ENCODE measurements at places on chromosomes 6 and 20.
A peak's percentile ranks its signal among the peaks of the same experiment; 100 is the strongest.

- DNase-seq, result no peak
These were observed 199.4 kb upstream of the ARID1B start for GRCh38 chr6:156577749-156578148.

- DNase-seq, result no peak
These were observed 229.7 kb upstream of the ASCC3 start for GRCh38 chr6:101110814-101111213.

GRCh38 chr6:15870333-15871043 lies 207.7 kb upstream of the DTNBP1 start:
- no peak for DNase-seq

GRCh38 chr20:57881466-57882385 lies 171.9 kb upstream of the PMEPA1 start:
- no peak for DNase-seq

GRCh38 chr20:64053841-64054661 lies 4.6 kb upstream of the SOX18 start:
- DNase-seq, result no peak

GRCh38 chr20:9140162-9140760 lies 71.4 kb downstream of the PLCB4 start:
- DNase-seq, result no peak

DNA sequence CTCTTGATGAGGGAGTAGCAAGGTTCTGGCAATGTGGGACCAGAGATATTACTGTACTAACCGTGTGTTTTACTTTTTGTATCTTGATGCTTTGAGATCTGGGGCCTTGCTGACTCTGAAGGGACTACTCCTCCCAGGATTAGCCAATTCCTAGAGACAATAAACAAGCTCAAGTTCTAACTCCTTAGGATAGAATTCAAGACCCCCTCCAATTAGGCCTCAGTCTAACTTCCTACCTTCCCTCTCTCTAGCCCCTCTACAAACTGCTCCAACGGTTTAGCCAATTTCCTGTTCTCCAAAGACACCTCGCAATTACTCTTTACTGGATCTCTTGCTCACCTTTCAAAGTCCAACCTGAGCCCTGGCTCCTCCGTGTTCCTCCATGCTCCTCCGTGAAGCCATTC lies 158.7 kb upstream of the JARID2 start:
- DNase-seq, result no peak

DNA sequence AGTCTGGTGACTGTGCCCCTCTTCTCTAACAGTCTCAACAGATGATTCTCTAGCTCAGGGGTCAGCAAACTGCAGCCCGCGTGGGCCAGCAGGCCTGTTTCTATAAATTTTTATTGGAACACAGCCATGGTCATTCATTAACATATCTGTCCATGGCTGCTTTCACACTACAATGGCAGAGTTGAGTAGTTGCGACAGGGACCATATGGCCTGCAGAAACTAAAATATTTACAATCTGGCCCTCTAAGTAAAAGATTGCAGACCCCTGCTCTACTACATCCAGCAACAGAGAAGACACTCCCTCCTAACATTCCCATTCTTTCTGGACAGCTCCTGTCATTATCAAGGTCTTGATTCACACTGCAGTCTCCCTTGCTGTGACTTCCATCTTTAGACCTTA lies 45.2 kb downstream of the PLAGL2 start:
- DNase-seq, result no peak

DNA sequence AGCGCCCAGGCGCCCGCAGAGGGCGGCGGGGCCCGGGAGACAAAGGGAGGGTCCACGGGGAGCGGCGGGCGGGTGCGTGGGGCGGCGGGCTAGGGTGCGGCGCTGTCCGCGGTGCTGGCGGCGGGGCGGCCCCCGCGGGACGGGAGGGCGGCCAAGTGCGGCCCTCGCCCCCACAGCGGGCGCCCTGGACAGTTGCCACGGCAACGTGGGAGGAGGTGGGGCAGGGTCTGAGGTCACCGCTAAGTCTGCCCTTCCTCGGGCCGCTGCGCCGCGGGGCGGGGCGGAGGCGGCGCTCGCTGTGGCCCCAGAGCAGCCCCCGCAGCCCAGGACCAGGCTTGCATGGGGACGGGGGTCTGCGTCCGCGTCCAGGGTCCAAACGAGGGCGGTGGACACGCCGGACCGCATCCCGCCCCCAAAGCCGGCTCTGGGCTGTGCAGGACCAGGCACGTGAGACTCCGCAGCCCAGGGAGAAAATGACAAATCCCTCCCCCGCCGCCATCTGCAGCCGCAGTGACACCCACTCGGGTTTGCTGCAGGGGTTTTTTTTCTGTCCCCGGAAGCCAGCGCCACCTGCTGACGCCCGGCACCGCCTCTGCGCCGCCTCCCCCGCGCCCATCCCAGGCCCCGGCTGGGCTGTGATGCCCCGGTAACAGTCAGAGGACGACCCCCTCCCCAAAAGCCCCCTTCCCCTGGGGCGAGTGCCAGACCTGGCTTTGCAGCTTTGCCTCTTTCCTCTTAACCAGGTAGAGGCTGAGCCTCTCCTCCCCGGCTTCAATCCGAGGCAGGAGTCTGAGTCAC lies 36.8 kb downstream of the YTHDF1 start:
- DNase-seq, result peak; percentile 88

DNA sequence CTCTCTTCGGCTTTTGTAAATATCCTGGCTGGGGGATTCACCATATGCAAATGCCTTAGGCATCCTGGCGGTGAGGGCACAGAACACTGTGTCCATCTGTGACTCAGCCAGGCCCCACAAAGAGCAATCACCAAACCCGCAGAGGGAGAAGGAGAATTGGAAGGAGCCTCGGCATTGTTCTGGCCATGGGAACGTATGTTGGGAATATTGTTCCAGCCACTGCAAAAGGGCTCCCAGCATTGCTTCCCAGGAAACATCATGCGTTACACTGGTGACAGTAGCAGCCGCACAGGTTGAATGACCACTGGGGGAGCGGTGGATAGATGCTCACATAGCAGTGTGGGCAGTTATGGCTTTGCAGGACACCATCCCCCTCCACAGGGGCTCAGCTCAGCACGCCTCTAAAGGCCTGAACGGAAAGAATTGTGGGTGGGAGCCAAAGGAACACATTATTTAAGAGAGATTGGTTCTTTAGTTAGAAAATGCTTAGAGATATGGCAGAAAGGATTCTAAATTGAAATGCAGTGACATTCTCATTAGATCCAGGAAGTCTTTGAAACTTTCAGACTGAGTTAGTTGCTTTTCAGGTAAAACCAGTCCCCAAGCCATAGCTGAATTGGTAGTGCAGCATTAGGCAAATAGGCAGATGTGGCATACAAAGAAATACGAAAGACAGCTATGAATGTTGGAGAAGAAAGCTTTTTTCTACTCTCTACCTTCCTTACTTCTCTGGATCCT lies 104.3 kb downstream of the RNF144B start:
- no peak for DNase-seq

GRCh38 chr6:152026291-152026690 lies 218.8 kb downstream of the ESR1 start:
- DNase-seq, result no peak

DNA sequence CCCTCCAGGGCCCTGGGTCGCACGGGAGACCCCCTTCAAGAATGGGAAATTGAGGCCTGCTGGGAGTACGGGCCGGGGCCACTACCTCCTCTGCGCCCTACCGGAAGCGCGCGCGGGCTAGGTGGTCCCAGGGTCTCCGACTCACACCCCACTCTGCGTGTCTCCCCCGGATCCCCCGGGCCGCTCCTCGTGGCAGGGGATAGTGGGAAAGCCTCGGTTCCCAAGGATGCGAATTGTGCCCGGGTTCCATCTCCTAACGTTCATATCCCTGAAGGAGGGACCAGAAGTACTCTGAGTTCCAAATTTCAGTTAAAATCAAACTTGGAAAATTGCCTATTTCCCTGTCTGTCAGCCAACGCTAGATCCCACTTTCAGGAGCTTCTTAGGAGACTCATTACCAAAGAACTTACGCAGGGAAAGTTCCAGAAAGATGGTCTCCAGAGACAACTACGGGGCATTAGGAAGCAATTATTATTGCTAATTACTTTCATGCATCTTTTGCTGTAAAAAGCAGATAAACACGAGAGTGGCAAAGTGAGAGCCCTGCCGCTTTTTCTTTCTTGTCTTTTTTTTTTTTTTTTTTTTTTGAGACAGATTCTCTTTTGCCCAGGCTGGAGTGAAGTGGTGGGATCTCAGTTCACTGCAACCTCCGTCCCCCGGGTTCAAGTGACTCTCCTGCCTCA lies 858 bp downstream of the FAM83D start:
- no peak for DNase-seq

DNA sequence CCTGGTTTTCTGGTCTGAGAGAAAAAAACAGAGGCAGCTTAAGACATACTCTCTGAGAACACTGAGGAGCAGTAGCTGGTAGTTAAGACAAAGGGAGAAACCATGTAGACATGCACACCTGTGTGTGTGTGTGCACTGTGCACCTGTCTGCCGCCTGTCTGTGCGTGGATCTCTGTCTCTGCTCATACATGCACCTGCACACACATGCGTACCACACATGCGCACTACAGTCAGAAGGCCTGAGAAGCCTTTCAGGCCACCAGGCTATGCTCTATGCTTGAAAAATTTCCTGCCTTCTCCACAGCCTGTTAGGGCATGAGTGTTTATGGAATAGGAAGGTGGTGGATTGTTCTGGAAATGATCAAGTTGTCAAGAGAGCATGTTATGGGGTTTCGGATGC lies 103.5 kb downstream of the CDH4 start:
- DNase-seq, result no peak

- no peak for DNase-seq
These were observed 31.6 kb upstream of the MRPS10 start for GRCh38 chr6:42249279-42249678.

DNA sequence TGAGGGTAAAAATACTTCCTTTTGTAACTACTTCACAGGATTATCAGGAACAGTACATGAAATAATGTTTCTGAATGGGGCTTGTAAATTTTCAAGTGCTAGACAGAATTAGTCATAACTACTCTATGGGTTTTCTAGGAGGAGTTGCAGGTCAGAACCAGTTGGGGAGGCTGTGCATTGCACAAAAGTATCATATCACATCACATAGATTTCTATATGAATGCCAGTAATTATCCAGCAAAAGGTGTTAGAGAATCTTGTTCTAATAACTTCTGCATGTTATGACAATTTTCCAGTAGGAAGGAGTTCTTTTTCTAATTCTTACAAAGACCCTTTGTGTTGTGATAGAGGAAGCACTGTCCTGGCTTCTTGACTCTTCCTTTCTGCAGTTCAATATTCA lies 551.6 kb downstream of the COL12A1 start:
- no peak for DNase-seq

- DNase-seq, result no peak
These were observed 82.2 kb upstream of the OPRM1 start for GRCh38 chr6:153956808-153957207.

- no peak for DNase-seq
These were observed 951.1 kb upstream of the ADGRB3 start for GRCh38 chr6:67683960-67684359.

DNA sequence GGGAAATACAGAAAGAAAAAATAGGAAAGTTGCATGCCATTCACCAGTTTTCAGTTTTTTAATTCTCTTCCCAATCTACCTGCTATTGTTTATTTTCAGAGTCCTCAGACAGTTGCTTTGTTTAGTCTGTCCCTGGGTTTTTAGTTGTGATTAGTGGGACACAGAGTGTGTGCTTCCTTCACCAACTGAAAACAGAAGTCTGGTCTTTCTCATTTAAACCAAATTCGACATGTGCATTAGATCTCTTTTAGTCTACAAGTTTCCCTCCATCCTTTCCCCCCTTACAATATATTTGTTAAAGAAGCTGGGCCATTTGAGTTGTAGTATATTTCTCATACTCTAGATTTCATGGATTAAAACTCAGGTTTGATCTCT lies 58.7 kb upstream of the STMND1 start:
- DNase-seq, result no peak

GRCh38 chr6:52543729-52544601 lies 32.9 kb downstream of the TRAM2 start:
- no peak for DNase-seq

GRCh38 chr6:106180208-106180607 lies 94.1 kb downstream of the PRDM1 start:
- DNase-seq, result no peak

DNA sequence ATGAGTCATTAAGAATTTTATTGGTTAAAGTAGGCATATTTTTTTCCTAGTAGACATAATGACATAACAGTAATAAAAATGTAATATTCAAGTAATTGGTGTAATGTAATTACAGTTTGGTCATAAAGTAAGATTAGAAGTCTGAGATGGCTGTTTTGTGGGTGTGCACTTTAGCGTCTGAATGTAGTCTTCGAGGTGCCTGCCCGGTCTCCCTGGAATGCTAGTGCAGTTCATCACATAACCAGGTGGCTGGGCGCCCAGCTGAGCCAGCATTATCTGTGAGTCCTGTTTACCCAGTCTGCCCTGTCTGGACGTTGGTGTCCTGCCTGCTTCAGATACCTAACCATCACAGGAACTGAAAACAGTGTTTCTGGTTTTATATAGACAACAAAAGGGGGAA lies 419.1 kb downstream of the CDC5L start:
- no peak for DNase-seq

DNA sequence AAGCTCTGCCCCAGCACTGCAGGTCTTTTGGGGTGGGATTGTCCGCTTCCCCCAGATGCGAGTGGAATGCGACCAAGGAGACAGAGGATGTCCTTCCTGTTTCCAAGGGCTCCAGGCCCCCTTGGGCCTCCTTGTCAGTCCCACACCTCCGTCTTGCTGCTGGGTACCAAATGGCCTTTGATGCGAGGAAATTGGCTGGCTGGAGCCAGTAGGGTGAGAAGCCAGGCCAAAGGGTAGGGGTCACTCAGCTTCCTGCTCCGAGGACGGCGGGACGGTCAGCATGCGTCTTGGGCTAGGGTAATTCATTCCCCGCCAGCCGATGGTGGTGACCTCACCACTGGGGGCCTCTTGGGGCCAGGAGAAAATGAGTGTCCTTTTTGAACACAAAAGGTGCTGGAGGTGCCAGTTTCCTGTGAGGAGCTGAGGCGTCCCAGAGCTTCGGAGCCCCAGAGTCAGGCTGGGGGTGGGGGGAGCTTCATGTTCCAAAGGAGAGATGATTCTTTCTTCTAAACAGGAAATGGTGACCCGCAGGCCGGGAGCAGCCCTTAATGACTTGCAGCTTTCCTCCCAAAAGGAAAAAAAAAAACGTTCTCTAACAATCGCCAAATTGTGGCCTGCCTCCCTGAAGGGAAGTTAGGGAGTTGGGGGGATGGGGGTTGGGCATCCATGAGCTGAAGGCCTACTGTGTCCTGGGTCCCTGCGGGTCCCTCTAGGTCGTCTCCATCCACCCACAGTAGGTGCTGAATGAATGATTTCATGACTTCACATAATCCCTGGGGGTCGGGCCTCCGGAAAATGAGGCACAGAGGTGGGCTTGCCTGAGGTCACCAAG lies 6.7 kb downstream of the SNAI1 start:
- DNase-seq, result no peak
